ENCODE measurements at places on chromosomes 2 and 18.

DNA sequence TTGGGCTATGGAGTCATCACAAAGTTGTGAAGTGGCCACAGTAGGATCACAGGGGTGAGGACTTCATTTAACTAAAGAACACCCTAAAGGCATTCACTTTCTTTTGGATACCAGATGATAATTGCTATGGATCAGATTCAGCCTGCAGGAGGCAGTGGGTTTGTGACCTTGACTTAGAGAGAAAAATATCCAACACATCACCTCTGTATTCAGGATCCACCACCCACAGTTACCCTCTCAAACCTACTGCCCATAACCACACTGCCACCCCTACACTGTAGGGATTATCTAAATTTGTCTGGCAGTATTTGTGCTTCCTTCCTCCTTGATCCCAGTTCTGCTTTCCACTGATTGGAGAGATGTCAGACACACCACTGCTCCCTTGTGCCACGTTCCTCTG, 269.4 kb downstream of the MYCN start:
- DNase-seq = no peak

- DNase-seq = no peak
These were observed 97.7 kb downstream of the TMEM17 start for GRCh38 chr2:62408241-62408677.

DNA sequence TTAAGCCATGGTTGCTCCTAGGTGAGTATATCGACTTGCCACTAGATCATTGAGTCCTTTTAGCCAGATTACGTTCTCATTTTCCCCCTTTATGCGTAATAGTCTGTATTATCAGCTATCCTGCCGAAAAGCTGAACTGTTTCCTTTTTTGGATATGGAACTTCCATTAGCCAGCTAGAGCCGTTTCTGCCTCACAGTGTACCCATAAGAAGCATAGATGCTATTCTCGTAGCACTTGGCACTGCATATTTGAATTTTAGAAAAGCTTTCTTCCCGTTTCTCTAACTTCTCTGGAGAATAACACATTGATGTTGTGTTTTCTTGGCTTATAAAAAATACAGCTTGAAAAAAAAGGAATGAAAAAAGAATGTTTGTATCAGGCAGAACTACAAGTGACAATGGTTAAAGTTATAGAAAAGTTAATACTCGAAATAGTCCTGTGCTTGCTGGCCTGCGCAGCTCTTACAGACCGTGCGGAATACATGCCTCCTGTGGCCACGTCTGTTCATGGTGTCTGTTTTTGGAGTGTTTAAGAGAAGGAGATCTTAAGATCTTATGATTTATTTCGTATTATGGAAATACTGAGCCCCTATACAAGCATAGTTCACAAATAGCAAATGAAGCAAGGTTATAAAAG, 710 bp downstream of the DUSP19 start:
- DNase-seq = no peak

DNA sequence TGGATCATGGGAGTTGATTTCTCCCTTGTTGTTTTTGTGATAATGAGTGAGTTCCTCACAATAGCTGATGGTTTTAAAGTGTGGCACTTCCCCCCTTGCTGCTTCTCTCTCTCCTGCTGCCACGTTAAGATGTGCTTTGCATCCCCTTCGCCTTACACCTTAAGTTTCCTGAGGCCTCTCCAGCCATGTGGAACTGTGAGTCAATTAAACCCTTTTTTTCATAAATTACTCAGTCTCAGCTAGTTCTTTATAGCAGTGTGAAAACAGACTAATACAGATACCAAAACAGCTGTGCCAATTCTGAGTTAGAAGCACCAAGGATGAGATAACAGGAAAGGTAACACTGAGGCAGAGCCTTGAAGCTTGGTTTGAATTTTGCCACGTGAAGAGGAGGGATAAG, 44.7 kb downstream of the ITSN2 start:
- DNase-seq = no peak

GRCh38 chr18:78924301-78924700, 55.3 kb upstream of the SALL3 start:
- DNase-seq = no peak

- no peak for DNase-seq
These were observed 191.6 kb downstream of the ZBTB7C start for GRCh38 chr18:48217258-48218250.

DNA sequence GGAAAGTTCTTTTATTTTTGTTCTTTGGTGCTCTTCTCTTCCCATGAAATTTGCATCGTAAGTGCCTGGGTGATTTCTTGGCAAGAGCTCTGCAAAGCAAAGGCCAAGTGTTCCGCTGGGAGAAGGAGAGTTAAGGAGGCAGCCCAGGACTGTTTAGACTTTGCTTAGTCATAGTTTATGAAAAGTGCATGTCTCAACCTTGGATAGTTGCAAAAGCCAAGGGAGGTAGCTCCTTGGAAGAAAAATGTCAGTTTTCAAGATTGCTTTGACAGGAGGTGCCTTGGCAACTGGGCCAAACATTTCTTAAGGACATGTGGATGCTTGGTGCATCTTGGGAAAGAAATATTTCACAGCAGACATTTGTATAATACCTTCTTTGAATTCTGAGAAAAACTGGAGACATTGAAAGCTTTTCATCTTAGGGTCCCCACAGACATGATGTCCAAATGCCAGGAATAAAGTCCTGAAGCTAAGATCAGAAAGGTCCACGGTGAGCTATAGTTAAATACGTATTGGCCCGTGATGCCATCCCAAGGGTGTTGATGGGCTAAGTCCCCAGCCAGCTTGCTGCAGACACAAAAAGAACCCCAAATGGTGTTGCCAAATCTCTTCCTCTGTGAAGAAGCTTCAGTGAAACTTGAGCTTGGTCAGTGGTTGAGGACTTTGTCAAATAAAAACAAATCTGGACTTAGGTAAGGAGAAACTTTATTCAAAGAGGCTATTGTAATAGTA, 96.3 kb upstream of the THUMPD2 start:
- no peak for DNase-seq
